ENCODE measurements at places on chromosomes 7 and 10. TPM values are rescaled to one million over a fixed set of nuclear protein-coding genes. Genes with fewer than 3 reads are reported as not detected.

The ABCC2 gene
- total RNA-seq: 1.3 TPM

The HECW1 gene
- not detected for total RNA-seq

The LIPF gene
- not detected for total RNA-seq

- no peak for DNase-seq
- no peaks in the 10 kb centered on the region for H3K27me3 ChIP-seq
- no peak overlapping the region for H3K27ac ChIP-seq
- H3K36me3 ChIP-seq: no peaks in the 10 kb centered on the region
- H3K4me1 ChIP-seq: no peaks in the 10 kb centered on the region
Measured at GRCh38 chr7:137110091-137110509, 233.4 kb downstream of the PTN start.

GRCh38 chr7:111927353-111928019 is 278.7 kb downstream of the DOCK4 start:
- H3K4me3 ChIP-seq: no peak overlapping the region
- H3K27ac ChIP-seq: no peak overlapping the region
- no peak for DNase-seq
- no peaks in the 10 kb centered on the region for H3K4me1 ChIP-seq
- peaks cover 2% of the 10 kb centered on the region for H3K27me3 ChIP-seq
- H3K36me3 ChIP-seq: no peaks in the 10 kb centered on the region

DNA sequence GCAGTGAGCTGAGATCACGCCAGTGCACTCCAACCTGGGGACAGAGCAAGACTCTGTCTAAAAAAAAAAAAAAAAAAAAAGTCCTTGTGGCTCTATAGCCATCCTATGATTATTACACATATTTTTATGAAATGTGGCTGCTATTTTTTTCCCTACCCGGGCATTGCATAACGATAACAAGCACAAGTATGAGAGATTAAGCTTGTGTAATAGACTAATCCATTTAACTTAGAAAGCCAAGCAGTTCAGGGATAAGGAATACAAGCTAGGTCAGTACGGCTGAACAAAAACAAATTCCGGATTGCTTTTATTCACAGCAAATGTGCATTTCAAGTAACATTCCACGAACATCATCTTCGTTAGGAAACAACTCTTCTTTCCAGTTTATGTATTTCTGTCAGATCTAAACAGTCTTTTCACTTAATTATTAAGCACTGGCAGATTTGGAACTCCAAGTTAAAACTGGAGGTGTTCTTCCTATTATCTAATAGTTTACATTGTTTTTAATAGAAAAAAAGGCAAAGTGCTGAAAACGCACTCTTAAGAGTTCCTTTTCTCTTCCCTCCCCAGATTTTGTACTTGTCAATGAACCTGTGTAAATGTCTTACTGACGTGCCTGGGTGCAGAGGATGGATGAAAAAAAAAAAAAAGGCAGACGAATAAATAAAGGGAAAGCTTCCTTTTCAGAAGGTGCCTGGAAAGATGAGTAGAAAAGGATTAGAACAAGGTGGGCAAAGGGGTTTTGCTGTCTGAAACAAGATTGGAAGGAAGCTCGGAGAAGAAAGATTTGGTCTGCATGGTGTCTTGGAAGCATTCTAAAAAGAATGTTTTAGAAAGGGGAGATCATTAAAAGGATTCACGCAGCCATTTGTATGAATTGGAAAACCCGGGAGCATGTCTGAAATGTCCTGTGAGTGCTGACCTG is 81.1 kb downstream of the PRTFDC1 start:
- H3K27ac ChIP-seq: no peak overlapping the region
- H3K4me1 ChIP-seq: peaks cover 23% of the 10 kb centered on the region
- peaks cover 4% of the 10 kb centered on the region for H3K36me3 ChIP-seq
